GM04503 (cell line): ENCODE measurements at places on chromosomes 5 and 9.

DNA sequence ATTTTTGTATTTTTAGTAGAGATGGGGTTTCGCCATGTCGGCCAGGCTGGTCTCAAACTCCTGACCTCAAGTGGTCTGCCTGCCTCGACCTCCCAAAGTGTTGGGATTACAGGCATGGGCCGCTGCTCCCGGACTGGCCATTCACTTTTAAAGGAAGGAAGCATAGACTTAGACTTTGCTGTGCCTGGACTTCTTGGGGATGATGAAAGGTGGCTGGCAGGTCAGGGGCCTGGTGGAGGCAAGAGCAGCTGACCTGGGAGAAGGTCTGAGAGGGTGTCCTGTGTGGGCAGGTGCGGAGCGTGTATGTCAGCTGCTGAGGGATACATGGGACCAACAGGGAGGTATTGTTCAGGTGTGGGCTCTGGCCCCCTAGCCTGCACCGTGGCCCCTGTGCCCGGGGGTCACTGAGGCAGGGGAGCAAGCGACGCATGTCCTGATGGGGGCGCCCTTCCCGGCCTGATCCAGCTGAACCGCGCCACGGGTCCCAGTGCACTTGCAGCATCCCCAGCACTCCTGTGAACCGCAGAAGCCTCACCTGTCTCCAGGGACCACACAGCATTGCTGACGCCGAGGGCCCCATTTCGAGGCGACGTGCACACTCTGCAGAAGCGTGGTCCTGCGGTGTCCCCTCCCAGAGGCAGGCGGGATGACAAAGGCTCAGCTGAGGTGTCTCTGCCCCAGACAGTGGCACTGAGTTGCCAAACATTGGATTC, 23.1 kb downstream of the NDUFS6 start:
- no peak for DNase-seq

DNA sequence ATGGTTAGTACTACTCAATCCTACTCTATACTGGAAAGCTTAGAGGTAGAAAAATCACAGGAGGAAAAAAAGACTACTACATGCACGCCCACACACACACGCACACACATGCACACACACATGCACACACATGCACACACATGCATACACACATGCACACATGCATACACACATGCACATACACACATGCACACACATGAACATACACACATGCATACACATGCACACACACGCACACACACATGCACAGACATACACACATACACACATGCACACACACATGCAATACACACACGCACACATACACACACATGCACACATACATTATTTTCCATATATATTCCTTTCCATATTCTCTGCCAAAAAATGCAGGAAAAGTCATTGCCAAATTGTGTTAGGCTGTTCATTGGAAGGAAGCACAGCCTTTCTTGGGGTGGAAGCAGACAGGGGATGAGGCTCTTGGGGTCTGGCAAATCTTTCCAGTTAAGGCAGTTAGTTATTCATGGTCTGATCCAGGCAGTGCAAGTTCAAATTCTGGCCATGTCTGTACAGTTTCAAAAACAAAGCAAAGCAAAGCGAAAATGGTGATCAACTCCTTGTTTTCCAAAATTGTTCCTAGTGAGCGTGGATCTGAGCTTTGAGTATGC, 187.9 kb upstream of the EGFLAM start:
- DNase-seq = no peak

DNA sequence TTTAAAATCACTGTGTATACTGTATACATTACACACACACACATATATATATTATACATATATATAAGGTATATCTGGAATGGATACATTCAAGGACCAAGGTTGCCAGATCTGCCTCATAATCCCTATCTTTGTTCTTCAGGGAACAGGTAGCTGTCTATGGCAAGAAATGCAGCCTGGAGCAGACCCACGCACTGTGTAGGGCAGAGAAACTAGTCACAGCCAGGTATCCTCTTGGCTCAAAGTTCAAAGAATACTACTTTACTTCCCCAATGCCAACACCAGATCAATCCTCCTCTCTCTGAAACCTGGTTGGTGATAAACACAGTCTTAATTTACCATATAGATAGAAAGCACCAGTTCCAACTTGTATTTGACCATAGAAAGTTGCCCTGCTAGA, 313.6 kb downstream of the PRELID2 start:
- no peak for DNase-seq

- DNase-seq = no peak
These were observed 7.1 kb upstream of the EGFL7 start for GRCh38 chr9:136655536-136656182.

DNA sequence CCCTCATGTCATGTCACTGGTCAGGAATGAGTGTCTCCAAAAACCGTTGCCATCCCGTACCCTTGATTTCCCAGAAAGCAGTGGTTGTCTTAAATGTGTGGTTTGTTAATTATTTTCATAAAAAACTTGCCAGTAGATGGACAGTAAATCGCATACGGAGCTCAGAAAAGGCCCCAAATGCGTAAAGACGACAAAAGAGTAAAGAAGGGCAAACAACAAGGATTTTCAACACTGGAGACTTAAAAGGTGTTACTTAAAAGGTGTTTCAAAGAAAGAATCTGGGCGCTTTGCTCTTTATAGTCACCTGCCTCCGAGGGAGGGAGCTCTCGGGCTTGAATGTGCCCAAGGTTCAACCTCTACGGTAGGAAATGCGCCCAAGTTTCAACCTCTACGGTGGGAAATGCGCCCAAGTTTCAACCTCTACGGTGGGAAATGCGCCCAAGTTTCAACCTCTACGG, 734 bp downstream of the KIF27 start:
- DNase-seq = no peak

GRCh38 chr5:123559434-123559775, 47.4 kb downstream of the CSNK1G3 start:
- DNase-seq = no peak

- no peak for DNase-seq
These were observed 41.0 kb upstream of the FCN2 start for GRCh38 chr9:134839455-134840125.

- DNase-seq = no peak
These were observed 219.5 kb downstream of the NR3C1 start for GRCh38 chr5:143183989-143184388.

- DNase-seq = no peak
These were observed 100.1 kb downstream of the PHF2 start for GRCh38 chr9:93676310-93677047.

- no peak for DNase-seq
These were observed 273.2 kb upstream of the CDH9 start for GRCh38 chr5:27311544-27311943.

DNA sequence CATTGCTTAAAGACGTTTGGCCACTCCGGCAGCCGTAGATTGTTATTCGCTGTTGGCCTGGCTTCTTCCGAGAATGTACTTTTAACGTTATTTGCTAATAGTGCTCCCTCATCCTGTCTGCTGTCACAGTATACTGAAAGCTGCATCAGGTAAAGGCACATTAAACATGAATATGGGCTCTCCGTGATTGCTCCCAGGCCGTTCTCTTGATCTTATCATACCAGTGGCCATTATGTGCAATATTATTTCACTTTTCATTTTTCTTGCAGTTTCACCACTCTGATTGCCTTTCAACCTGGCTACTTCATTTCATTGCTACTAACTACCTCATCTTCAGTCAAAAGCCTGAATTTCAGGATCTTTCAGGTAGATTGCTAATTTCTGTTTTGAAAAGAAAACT, 34.0 kb downstream of the GLRX start:
- no peak for DNase-seq

DNA sequence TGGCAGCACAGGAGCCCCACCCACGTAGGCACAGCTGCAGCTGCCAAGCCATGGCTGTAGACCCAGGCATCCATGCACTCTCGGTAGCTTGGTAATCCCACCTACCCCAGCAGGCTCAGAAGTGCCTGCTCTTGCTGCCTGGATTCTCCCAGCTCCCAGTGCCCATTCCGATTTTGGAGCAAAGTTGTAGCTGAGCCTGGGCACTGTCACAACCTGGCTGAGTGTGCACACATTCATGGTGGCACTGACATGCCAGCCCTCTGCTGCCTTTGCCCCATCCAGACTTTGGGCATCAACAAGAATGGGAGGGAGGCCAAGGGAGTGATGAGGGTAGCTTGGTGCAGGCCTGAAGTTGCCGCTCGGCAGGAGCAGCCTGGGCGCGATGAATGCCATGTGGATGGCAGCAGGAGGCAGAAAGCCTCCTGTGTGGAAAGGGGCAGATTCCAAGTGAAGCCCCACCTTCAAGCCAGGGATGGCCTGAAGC, 936.6 kb upstream of the PTPRD start:
- no peak for DNase-seq

- no peak for DNase-seq
These were observed 50.1 kb upstream of the RETREG1 start for GRCh38 chr5:16666883-16667398.

DNA sequence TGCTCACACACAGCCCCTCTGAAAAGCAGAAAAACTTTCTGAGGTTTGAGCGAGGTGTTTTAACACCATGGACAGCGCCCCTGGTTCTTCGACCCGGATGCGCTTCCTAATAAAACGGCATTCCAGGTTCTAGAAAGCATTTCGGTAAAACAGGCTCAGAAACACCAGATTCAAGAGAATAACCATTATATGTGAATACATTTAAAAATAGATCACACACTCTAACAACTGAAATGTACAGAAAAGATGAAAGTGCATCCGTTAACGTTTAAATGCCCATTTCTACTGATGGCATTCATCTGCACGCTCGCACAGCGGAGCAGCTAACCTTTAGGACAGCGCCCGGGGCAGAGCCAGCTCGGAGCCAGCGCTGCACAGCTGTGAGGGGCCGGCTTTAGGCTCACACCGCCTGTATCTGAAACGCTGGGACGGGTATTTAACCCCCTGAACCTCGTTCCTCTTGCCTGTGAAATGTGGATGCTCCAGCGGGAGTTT, 26.3 kb upstream of the TENT4A start:
- peak; percentile 11 for DNase-seq

DNA sequence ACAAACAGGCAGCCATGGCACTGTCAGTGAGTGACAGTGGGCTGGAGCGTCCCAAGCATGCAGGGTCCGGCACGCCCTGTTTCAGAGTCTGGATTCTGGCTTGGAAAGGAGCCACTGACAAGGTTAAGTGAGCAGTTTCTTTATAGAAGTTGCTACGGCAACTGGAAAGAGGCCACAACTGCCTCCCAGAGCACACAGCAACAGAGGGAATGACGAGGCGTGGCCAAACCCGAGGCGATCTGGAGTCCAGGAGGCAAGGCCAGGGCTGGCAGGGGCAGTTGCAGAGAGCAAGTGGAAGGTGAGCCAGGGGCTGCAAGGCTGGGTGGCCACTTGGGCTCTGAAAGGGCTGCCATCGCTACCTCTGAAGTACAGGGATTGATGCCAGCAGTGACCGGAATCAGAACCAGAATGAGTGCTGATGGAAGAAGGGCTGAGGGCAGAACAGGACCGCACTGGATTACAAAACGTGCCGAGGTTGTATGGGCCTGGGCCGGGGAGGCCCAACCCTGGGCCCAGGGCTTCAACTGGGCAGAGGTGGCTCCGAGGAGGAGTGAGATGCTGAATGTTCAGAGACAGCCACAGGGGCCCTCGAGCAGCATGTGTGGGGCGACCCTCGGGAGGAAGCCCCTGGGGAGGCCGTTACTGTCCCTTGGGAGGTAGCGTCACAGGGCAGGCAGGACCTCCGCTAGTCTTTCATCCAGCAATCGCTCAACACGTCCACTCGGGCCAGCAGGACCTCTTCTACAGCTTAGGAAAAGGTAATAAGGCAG, 4.6 kb downstream of the MRPL41 start:
- DNase-seq = no peak

- DNase-seq = no peak
These were observed 130.1 kb upstream of the OSMR start for GRCh38 chr5:38715696-38716095.

GRCh38 chr9:128309551-128309950, 12.7 kb downstream of the TRUB2 start:
- DNase-seq = no peak

DNA sequence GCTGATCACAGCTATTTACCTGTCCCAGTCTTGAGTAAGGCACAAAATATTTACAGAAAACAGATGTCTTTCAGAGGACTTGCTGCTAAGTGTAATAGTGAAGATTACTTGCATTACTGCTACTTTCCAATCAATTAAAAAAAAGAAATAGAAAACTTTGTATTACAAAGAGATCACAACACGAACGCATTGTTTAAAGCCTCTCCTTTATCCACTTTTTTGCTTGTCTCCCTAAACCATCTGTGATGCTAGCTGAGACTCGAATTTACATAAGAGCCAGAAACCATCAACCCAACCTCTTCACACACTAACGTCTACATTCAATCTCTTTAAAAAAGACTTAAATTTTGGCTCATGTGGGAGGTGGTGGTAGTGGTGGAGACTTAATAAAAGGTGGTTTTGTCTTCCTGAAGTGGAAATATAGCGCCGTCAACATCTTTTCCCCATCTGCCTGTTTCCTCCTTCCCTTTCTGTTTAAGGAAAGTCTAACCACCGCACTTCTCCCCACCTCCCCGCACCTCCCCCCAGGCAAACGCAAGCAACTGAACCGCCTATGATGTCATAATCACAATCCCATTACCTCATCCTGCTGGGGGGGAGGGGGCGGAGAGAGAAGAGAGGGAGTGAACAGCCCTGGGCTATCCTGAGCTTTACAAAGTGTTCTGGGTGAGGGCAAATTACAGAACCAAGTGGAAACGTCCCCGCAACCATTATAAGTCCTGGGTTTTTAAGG, 948 bp upstream of the FAM53C start:
- no peak for DNase-seq

GRCh38 chr5:82164977-82165713, 113.0 kb downstream of the RPS23 start:
- no peak for DNase-seq

DNA sequence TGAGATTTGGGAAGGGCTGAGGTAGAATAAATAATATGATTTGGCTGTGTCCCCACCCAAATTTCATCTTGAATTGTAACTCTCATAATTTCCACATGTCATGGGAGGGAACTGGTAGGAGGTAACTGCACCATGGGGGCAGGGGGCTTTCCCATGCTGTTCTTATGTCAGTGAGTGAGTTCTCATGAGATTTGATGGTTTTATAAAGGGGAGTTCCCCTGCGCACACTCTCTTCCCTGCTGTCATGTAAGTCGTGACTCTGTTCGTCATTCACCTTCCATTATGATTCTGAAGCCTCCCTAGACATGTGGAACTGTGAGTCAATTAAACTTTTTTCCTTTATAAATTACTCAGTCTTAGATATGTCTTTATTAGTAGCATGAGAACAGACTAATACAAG, 115.5 kb upstream of the STARD4 start:
- no peak for DNase-seq

GRCh38 chr9:98944057-98944733, 488 bp downstream of the COL15A1 start:
- no peak for DNase-seq

DNA sequence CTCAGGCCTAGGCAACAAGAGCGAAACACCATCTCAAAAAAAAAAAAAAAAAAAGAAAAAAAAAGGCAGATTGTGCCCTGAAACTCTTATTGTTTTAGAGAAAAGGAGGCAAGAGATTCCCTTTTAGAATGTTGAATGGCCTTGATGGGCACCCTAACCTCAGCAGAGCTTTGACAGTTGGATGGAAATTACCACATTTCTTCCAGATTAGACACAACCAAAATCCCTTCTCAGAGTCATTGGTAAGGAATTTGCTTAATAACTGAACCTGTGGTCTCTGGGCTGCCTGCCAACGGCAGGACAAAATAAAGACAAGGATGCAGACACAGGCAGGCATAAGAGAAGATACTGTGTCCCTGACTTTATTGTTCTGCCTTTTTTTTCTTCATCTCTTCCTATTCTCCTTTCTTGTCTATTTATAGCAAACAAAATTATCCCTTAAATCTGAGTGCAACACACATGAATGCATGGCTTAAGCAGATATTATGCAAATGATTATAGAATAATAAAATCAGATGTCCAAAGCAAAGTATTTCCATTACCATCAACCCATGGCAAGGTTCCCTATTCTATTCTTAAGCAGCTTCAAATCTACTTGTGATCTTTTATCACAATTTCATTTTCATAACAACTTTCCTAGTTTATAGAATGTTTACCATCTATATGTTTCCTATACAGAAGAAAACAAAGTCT, 37.3 kb upstream of the TRIO start:
- peak; percentile 63 for DNase-seq
